ENCODE measurements at places on chromosomes 4 and X.

DNA sequence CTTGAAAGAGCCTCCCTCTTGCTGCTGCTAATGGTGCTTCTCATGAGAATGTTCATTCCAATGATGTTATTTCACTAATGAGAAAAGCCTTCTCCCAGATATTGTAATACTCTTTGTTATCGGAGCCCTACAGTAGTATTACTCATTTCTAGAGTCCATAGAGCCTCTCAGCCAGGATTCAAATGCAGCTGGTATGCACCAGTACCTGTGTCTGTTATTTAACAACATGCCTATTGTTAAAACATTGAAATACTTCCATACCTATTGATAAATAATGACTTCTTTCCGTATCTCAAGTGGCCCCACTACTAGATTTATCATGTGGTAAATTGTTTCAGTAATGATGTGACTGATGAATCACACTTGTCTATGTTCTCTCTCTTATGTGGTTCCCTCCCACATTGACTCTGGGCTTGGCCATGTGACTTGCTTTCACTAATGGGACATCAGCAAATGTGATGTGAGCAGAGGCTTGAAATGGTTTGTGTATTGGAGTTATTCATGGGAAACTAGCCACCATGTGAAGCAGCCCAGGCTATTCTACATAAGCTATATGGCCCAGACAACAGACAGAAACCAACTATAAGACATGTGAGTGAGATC is 207.6 kb downstream of the THOC2 start:
- no peak for DNase-seq

GRCh38 chrX:140505421-140506337 is 810 bp upstream of the SOX3 start:
- DNase-seq, result no peak

DNA sequence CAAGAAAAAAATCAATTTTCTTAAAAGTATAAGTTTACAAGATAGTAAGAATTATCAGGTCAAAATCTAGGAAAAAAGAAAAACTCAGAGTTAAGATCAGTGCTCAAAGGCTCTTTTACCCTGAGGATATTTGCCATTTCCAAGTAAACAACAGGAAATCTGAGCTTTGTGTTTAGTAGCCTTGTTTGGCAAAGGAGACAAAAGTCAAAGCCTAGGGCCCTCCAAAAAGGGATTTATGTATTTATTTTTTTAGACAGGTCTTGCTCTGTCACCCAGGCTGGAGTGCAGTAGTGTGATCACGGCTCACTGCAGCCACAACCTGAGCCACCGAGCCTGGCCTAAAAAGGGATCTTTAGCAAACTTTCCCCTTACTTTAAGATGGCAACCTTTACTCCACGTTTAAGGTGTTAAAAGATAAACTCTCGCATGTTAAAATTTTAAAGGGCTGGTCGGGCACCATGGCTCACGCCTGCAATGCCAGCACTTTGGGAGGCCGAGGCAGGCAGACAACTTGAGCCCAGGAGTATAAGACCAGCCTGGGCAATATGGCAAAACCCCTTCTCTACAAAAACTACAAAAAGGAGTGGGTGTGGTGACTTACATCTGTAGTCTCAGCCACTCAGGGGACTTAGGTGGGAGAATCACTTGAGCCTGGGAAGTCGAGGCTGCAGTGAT is 21.3 kb upstream of the OPHN1 start:
- no peak for DNase-seq

- peak; percentile 18 for DNase-seq
Measured at GRCh38 chrX:130771230-130771629, 131.8 kb downstream of the ENOX2 start.

GRCh38 chrX:103710609-103711008 is at the start of gene TMEM31:
TSS of gene TMEM31 (plus strand) at chrX:103710909. CDS start at chrX:103712259, 1,350 bp downstream.
- no peak for DNase-seq

- no peak for DNase-seq
Measured at GRCh38 chr4:37304612-37305011, 60.1 kb downstream of the NWD2 start.

DNA sequence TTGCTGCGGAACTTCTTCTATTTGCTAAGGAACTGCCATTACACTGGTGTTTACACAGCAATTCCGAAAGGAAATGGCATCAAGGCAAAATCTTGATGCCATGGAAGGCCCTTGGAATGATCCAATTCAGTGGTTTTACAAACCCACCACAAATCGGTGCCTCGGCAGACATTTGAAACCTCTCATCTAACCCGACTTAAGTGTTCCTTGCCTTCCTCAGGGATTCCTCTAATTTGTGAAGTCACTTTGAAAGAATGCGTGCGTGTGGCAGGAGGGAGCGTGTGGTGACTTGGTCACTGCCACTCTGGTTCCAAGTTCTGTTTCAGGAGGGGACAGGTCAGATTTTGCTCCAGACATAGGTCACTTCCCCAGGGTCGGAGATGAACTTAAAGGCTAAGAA is 4.8 kb downstream of the NOP14 start:
- DNase-seq, result peak; percentile 85

GRCh38 chrX:24561121-24561520 is 86.0 kb downstream of the PCYT1B start:
- DNase-seq, result peak; percentile 32

GRCh38 chr4:154454710-154455109 is 36.9 kb downstream of the DCHS2 start:
- no peak for DNase-seq

GRCh38 chrX:107936434-107936730 is 45.8 kb downstream of the TEX13B start:
- no peak for DNase-seq

GRCh38 chr4:80521438-80521837 is 185.9 kb downstream of the CFAP299 start:
- DNase-seq, result no peak

- no peak for DNase-seq
Measured at GRCh38 chr4:177271915-177272766, 37.5 kb upstream of the NEIL3 start.

- DNase-seq, result peak; percentile 53
Measured at GRCh38 chrX:16479206-16479869, 170.6 kb upstream of the S100G start.

GRCh38 chr4:32864713-32865351 is 2144.7 kb downstream of the PCDH7 start:
- no peak for DNase-seq

GRCh38 chr4:1907848-1908525 is 36.8 kb downstream of the NSD2 start:
- DNase-seq, result no peak

GRCh38 chrX:107678957-107679740 is 50.8 kb downstream of the PRPS1 start:
- DNase-seq, result peak; percentile 58

- peak; percentile 83 for DNase-seq
Measured at GRCh38 chr4:98474408-98474844, 184.0 kb downstream of the TSPAN5 start.

DNA sequence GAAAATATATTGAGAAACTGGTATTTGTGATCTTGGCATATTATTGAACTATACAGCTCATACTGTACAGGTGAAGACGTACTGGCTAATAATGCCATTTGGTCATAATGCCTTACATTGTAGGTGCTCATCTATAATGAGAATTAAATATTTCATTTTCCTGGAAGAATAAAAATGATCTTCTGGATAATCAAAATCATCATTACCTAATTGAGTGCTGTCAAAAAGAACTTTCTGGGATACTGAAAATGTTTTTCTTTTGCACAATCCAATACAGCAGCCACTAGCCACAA is 4.1 kb downstream of the RASGEF1B start:
- no peak for DNase-seq

- no peak for DNase-seq
Measured at GRCh38 chr4:108146336-108146735, 22.4 kb downstream of the LEF1 start.

- DNase-seq, result no peak
Measured at GRCh38 chrX:45850197-45850774, 649.6 kb upstream of the DIPK2B start.

DNA sequence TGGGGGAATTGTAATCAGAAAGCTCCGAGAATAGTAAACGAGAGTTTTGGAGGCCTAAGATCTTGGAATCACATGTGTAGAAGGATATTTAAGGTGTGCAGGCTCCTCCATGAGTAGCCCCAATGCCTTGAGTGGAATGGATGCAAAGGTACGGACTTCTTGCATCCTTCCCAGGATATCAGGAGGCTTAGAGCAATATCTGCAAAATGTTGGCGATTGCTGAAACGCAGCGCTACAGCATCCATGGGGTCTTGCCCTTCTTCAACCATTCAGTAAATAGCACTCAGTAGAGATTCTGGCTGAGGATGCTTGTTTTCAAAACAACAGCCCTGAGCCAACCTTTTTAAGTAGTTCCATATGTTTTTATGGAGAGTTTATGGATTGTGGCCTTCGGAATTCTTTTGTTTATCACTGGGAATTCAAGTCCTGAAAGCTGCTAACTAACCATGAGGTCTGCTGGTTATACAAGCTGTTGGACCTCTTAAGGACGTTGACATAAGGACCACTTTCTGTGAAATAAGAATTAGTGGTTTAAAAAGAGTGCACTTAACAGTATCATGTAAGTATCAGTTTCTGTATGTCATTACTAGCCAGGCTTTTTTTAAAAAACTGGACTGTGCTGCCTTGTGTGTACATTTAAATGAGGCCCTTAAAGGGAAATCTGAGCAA is 228.8 kb upstream of the PGRMC2 start:
- peak; percentile 89 for DNase-seq

GRCh38 chr4:108203377-108203776 is 34.6 kb upstream of the LEF1 start:
- DNase-seq, result no peak

GRCh38 chrX:133171962-133172708 is 46.0 kb downstream of the TFDP3 start:
- DNase-seq, result no peak

DNA sequence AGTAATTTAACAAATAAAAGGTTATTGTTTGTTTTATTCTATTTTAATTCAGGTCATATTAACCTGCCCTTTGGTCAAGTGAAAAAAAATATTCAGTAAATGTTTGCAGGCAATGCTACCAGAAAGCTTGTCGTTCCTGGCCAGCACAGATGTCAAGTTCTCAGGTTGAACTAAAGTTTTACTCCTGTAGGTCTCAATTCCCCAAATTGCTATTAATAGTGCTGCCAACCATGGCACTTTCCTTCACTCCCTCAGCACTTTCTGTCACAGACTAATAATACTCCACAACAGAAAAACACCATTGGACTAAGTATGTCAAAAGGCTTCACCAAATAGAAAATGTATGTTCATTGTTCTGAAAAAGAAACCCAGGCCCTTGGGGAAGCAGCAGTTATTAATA is 79.2 kb upstream of the C4orf54 start:
- no peak for DNase-seq

DNA sequence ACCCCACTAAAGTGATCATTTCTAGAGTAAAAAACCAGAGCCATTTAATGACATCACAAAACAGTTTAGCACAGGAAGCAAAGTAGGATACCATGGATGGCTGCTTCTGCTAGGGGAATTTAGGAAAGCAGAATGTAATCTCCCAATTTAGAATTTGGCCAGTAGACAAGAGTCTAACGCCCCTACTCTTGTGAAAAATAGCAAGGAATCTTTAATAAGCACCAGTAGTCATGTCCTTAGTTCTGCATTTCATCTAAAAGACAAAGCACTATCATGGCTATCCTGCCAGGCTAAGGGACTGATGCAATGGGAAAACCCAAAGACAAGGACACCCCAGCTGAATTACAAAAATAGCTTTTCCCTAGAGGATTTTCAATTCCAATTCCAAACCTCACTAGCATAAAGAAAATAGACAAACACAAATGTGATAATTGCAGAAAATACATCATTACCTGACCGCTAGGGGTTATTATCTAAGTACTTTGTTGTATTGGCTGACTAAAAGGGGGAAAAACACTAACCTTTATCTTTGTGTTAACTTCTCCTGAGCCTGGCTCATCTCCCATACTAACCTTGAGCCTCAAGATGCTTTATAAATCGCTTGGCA is 2.6 kb upstream of the AMMECR1 start:
- no peak for DNase-seq

GRCh38 chr4:16758255-16758654 is 140.2 kb downstream of the LDB2 start:
- peak; percentile 27 for DNase-seq

DNA sequence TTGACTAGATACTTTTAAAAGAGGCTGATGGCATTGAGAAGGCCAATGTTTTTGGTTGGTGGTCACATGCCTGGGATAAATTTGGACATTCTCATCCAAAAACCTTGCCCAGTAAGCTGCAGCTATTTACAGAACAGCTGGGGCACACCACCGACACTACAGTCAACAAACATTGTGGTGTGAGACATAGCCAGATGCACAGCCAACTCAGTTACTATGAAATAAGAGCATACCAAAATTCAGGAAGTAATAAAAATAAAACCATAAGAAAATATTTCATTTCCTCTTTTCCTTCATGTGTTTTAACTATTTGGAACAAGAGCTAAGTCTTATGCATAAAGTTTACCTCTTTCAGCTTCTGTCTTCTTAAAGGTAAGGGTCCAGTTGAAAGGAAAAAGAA is 8.8 kb downstream of the PPM1K start:
- DNase-seq, result peak; percentile 80

DNA sequence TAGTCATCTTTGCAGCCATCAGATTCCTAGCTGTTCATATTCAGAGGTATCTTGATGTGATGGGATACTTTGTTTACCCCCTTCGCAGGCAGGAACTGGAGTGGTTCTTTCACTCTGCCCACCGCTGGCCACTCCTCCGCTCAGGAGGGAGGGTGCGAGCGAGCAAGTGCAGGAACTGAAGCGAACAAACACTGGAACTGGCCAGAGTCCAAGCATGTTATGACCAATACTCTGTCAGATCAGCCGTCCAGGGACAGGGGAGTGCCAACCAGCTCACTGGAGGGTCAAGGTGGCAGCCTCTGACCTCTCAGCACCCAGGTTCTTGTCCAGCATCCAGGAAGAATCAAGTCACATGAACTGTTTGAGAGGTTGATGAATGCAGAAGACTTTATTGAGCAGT is 18.0 kb upstream of the MANBA start:
- no peak for DNase-seq

GRCh38 chr4:95304898-95305297 is 243.9 kb downstream of the UNC5C start:
- DNase-seq, result no peak

DNA sequence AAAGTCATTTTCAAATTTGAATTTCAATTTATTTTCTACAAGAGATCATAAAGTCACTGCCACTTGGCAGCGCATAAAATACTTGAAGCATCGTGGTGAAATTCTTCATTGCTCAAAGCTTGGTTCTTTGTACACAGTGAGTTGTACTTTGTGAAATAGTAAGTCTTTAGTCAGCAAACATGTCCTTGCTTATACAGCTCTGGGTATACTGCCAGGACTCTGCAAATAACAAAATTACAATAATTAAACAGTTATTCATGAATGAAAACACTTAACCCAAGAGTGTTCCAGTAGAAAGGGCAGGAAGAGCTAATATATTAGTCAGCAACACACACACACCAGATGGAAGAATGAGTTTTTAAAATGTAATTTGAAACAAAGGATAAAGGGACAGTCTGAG is 1300.9 kb upstream of the DIAPH2 start:
- no peak for DNase-seq

- DNase-seq, result no peak
Measured at GRCh38 chr4:48064349-48064748, 47.8 kb downstream of the NIPAL1 start.
